Stimulated activated CD8-positive, alpha-beta memory T cell treated with anti-CD3 and anti-CD28 coated beads, Interleukin-12 subunit alpha, Interleukin-12 subunit beta, amount 100 ng/mL, for 4 hours (primary cell): ENCODE measurements at places on chromosomes 11 and 22.

GRCh38 chr11:34055218-34056000 lies 3.9 kb downstream of the CAPRIN1 start:
- DNase-seq = no peak

DNA sequence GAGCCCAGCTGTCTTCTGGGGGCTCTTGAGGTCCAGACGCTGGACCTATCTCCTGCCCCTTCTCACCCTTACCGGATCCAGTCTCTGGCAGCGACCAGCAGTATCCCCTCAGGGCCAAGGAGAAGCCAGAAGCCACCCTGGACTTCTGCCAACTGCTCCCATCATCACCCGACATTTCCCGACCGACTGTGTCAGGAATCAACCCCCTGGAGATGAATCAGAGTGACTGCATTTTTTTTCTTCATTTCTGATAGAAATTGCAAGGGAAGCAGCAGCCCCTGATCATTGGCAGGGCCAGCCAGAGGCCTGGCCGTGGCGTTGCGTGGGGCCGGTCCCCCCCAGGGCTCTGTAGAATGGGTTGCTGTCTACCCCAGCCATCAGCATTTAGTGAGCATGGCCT lies 5.2 kb upstream of the LIF start:
- DNase-seq = no peak

DNA sequence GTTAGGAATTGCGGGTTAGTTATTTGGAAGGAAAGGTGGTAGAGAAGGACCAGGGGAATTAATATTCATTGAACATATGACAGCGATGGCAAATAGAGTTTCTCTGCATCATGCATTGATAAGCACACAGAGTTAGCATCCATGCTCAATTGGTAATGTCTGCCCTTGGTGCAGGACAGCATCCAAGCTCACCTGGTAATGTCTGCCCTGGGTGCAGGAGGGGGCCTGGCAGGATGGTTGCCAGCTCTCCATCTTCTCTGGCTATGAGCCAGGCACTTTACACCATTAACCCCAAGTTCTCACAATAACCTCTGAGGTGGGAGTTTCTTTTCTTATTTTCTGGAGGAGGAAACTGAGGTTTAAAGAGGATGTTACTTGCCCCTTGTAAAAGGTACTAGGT lies 50.4 kb upstream of the RBFOX2 start:
- no peak for DNase-seq

GRCh38 chr22:32144496-32145274 lies 14.4 kb downstream of the C22orf42 start:
- DNase-seq = no peak

DNA sequence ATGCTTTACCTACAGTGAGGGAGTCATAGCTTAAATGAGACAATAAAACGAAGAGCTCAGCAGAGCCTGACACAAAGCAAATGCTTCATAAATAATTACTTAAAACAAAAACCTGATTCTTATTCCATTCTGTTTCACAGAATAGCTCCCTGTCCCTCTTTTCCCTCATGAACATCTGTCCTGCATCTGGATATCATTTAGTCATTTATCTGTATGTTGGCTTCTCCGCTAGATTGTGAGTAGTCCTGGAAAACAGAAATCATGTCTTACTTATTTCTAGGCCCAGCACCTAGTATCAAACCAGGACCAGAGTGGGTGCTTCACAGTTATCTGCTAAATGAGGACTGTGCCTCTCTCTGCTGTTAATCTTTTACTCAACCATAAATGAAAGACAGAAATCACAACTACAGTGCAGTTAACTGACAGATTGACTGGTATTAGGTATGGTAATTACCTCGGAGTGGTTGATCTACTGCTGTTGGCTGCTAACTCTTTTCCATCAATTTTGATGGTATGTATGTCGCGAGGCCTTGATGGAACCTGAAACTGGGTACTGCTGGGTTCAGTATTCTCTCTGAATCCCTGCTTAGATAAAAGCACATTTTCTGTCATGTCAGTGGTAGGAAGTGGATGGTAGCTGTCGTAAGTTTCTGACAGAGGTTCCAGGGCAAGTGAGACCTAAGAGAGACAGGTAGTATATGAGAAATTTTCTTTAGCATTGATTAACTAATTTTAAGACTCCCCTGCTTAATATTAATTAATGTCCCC lies 31.5 kb downstream of the C2CD3 start:
- DNase-seq = no peak

- DNase-seq = no peak
These were observed 128.3 kb downstream of the CRYBB2 start for GRCh38 chr22:25347752-25348102.

DNA sequence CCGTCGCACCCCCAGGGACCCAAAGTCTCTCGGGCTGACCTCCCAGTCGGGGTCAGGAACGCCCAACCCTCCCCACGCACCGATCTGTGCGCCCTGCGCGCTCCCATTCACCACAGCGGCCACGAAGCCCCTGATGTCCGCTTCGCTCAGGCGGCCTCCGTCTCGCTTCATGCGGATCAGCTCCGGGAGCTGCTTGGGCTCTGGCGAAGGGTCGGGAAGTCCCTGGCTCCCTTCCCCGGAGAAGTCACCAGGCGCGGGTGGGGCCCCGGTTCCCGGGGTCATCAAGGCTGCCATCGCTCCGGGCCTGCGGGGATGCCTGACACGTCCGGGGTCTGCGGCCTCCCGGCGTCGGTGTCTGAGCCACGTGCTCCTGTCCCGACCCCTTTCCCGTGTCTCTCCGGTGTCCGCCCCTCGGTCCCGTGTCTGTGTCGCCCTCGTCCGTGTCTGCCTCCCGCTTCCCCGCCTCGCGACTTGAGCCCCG lies 356 bp downstream of the TYMP start:
- no peak for DNase-seq

- no peak for DNase-seq
These were observed 50.7 kb upstream of the PPP6R3 start for GRCh38 chr11:68409748-68410344.

DNA sequence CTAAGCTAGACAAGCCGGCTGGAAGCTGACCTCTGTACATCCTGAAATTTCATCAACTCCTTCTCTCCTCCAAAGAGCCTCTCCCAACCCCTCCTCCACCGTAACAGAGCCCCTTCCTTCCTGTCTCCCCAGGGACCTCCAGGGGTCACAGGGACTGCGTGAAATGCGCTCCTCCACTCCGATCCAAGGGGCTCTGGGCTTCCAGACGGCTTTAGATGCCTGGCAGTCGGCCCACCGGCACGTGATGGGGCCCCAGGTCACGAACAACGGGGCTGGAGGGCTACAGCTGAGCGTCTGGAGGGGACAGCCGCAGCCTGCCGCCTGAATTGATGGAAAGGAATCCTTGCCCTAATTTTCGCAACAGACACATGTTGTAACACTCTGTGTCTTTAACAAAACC lies 264.1 kb downstream of the MN1 start:
- DNase-seq = no peak

GRCh38 chr11:11243209-11243589 lies 109.9 kb downstream of the CSNK2A3 start:
- DNase-seq = no peak

DNA sequence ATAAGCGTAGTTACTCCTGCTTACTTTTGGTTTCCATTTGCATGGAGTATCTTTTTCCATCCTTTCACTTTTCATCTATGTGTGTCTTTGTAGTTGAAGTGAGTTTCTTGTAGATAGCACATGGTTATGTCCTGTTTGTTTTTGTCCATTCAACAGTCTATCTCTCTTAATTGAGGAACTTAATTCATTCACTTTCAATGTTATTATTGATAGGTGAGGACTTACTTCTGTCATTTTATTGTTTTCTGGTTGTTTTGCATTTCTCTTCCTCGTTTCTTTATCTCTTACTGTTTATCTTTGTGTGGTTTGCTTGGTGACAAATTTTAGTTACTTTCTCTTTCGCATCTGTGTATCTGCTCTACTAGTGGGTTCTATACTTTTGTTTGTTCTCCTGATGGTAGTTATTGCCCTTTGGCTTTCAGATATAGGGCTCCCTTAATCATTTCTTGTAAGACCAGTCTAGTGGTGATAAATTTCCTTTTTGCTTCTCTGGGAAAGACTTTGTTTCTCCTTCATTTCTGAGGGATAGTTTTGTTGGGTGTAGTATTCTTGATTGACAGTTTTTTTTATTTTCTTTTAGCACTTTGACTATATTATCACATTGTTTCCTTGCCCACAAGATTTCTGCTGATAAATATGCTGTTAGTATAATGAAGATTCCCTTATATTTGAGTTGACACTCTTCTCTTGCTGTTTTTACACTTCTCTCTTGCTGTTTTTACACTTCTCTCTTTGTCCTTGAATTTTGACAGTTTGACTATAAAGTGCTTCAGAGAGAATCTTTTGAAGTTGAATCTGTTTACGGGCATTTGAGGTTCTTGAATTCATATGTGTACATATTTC lies 9.0 kb upstream of the RAG1 start:
- no peak for DNase-seq

GRCh38 chr22:49608228-49608627 lies 219.4 kb downstream of the BRD1 start:
- DNase-seq = no peak

GRCh38 chr11:64237484-64237951 lies 3.1 kb downstream of the VEGFB start:
- DNase-seq = no peak

- no peak for DNase-seq
These were observed 116.0 kb downstream of the MN1 start for GRCh38 chr22:27685515-27685914.

GRCh38 chr22:46577368-46578249 lies 40.2 kb upstream of the CELSR1 start:
- no peak for DNase-seq

DNA sequence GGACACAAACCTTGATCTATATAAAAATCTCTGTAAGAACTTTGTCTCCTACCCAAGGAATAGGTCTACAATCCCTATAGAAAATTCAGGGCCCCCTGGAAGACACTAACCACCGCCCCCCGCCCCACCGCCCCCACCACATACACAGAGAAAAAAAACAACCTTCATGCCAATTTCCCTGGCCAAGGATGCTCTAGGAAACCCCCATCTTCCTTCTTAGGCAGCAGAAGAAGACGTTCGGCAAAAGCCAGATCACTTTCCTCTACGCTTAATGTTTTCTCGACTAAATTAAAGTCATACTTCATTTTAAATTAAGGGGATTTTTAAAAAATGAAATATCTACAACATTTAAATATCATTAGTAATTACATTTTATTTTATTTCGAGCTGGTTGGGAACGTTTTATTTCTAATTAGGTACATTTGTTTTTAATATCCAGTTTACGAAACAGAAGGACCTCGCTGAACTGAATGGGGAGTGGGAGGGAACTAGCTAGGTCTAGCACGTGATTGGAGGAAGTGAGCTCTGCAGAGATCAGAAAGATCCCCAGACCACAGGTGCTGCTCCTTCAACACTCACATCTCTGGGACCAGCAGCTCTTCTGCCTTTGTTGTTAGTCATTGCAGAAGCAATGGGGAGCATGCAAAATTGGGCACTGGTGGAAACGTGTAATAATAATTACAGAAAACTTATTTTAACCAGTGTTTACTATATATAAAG lies 472.3 kb downstream of the MN1 start:
- DNase-seq = no peak

GRCh38 chr11:13262096-13262495 lies 15.5 kb upstream of the BMAL1 start:
- no peak for DNase-seq

DNA sequence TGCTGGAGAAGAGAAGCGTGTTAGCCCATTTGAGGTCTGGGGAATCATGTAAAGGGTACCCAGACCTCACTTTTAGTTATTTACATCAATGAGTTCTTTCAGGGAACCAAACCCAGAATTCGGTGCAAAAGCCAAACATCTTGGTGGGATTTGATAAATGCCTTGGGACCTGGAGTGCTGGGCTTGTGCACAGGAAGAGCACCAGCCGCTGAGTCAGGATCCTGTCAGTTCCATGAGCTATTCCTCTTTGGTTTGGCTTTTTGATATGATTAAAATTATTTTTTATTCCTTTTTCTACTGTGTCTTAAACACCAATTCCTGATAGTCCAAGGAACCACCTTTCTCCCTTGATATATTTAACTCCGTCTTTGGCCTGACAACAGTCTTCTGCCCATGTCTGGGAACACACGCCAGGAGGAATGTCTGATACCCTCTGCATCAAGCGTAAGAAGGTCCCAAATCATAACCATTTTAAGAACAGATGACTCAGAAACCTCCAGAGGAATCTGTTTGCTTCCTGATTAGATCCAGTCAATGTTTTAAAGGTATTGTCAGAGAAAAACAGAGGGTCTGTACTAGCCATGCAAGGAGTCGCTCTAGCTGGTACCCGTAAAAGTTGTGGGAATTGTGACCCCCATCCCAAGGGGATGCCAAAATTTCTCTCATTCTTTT lies 65.2 kb downstream of the ALX4 start:
- no peak for DNase-seq

DNA sequence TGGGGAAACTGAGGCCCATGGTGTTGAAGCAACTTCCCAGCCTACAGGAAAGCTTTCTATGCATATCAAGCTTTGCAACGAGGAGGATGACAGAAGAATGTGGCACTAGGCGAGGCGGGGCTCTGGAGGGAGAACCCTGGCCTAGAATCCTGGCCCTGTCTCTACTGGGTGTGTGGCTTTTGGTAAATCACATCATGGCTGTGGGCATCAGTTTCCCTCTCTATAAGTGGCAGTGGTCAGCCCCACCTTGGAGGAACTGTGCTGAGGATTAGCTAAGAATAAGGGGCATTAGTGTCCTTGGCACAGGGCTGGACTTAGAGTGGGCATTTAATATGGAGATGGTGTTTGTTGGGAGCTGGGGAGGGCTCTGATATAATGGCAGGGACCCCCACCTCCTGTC lies 122.6 kb upstream of the CRYBB3 start:
- DNase-seq = no peak

DNA sequence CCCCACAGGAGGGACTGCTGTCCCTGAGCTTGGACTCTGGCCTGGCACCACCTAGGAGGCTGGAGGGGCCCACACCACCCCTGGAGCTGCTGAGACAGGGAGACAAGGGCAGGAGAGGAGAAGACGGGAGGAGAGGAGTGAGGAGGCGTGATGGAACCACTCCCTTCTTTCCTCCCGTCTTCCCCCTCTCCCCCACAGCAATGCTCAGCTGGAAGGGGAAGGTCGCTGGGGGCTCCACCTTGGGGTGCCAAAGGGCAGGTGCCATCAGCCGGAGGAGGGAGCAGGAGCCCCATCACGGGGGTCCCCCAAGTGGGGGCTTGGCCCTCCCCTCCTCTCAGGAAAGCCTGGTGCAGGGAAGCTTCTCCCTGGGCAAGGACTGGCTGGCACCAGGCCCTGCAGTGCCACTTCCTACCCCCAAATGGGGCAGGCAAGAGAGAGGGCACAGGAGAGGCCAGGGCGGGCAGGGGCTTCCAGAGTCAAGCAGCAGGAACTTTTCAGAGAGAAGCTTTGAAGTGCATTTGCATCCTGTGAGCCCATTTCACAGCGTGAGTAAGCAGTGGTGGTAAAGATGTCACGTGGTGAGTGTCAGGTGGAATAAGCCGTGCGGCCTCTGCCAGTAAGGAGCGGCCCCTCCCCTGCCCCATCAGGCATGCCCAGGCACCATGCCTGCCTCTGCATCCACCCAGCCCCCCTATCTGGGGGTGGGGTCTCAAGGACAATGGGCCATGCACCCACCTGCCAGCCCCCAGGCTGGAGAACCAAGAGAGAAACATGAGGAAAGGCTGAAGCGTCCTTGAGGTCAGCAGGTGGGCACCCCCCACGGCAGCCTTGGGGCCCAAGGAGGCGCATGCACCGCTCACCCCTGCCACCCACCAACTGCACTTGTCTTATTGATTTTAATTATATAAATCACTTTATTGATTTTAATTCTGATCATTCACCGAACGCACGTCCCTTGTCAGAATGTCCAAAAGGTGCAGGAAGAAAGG lies 4.9 kb downstream of the IGF2 start:
- DNase-seq = no peak

GRCh38 chr11:14300661-14301304 lies 58.2 kb downstream of the RRAS2 start:
- DNase-seq = peak; percentile 10
